ENCODE measurements at places on chromosomes 16 and 17.

DNA sequence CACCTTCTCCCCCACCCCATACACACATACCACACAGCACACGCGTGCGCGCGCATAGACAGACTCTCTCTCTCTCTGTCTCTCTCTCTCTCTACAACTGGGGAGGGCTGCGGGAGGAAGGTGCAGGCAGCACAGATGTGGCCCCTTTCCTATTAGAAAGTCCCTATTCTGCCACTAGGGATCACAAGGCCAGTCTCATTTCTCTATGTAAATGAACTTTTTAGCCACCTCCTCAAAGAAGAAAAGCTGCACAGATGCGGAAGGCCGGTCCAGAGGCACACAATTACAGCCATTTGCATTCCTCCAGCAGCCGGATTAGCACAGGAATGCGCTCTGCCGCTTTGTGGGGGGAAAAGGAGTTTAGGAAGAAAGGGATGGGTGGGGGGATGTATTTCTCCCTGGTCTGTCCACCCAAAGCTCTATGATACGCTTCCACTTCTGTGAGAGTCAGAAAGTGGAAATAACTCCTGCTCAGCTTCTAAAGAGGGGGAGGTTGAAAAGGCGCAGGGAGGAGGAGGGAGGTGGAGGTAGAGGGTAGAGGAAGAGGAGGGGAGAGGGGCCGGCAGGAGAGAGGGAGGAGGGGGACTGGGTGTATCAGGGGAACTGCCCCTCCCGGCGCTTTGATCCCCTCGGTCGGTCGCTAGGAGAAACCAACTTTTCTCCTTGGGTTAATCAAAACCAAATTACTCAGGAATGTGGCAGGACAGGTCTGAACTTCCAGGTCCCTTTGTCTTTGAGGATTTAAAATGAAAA lies 11.7 kb downstream of the ZFHX3 start:
- no peak for DNase-seq

GRCh38 chr16:56295739-56296527 lies 104.6 kb downstream of the GNAO1 start:
- no peak for DNase-seq

GRCh38 chr17:31580706-31581490 lies 189.4 kb downstream of the RAB11FIP4 start:
- DNase-seq, result peak; percentile 79

- no peak for DNase-seq
These were observed 566.2 kb upstream of the ZFHX3 start for GRCh38 chr16:73614131-73614530.

GRCh38 chr17:46995841-46996571 lies 17.0 kb upstream of the RPRML start:
- DNase-seq, result peak; percentile 79

GRCh38 chr16:66088681-66089080 lies 277.8 kb upstream of the CDH5 start:
- no peak for DNase-seq

DNA sequence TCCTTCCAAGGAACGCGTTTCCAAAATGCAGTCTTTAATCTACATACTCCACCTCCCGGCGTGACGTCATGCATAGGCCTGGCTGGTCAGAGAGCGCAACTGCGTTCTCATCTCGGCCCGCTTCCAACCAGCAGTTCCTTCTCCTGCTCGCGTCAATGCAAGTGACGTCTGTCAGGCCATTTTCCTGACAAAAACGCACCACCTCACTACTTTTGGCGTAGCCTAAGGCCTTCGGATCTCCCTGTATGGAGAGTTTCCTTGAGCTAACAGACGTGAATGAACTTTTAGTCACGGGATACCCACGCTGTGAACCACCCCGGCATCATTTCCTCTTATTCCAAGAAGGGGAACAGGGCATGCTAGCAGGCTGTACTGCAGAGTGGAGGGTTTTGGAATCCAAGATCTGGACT lies 25.0 kb downstream of the TEX14 start:
- DNase-seq, result peak; percentile 87

GRCh38 chr17:45948498-45948880 lies 50.6 kb upstream of the STH start:
- no peak for DNase-seq

GRCh38 chr16:55572439-55572838 lies 6.0 kb downstream of the CAPNS2 start:
- DNase-seq, result peak; percentile 77

DNA sequence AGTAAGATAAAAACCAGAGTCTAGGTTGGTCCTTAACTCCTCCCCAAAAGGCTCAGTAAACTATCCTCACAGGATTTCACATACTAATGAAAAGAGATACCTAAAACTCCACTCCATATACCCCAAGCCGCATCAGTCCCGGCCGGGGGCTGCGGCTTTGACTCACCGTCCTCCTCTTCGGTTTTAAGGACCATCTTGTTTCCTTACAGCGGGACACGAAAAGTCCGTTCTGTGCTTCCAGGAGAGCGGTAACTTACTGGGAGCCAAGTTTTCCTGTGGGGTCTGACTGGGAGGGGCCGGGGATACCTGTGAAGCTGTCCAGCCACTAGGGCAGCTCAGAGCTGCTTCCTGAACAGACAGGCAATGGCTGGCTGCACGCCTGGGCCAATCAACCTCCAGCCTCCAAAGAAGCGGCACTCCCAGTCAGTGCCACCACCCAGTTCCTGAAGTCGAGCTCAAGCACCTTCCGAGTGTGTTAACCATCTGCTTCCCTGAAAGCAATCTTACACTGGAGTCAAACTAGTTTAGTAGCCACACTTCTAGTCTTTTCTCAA lies 45.5 kb downstream of the CYTH1 start:
- peak; percentile 92 for DNase-seq

DNA sequence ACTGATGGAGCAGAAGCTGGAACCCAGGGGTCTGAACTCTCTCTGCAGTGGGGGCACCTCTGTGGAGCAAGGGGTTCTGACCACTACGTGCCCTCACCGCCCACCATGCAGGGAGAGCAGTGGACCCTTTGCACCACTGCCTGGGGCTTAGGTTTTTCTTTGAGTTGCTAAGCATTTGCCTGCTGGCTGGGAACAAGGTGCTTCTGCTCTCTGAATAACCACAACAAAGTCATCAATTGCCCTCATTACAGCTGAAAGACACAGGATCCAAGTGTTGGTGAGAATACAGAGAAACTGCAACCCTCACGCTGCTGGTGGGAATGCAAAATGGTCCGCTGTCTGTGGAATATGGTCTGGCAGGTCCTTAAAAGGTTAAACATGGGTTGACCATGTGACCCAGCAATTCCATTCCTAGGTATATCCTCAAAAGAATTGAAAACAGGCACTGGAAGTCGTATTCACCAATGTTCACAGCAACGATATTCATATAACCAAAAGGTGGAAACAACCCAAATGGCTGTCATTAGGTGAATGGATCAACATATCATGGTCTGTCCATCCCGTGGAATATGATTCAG lies 22.8 kb downstream of the NLRC3 start:
- no peak for DNase-seq

GRCh38 chr17:7867881-7868329 lies 10.1 kb downstream of the CYB5D1 start:
- DNase-seq, result peak; percentile 90

DNA sequence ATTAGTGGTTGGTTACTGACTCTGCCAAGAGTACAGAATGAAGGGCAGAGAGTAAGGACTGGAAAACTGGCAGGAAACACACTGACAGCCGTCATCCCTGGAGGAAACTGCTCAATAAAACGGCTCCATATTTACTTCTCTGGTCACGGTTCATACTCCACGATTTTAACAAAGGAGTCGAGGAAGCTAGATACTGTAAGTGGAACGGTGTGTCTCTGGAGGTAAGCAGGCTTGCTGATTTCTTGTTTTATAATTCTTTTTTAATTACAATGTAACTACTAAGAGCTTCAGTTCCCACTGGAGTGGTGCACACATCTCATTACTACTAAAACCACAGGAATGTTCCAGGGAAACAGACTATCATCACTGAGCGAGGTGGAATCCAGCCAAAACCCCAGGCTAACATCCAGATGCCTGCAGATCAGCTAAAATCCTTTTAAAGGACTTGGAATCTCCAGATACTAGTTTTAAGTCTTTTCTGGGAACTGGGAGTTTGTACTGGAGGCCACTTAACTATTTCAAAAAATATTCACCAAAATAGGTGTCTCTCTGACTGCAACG lies 17.8 kb downstream of the SERPINF1 start:
- peak; percentile 83 for DNase-seq

DNA sequence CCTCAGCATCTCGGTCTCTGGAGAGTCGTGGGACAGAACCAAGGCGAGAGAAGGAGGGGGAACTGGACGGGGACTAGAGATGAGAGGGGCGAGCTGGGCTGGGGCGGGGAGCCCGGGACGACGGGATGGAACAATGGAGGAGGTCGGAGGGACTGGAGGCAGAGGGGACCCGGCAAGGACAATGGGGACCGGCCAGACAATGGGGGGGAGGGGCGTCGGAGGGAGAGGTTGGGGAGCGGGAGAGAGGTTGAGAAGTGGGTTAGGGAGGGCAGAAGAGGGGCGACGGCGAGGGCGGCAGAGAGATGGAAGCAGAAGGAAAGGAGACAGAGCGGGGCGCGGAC lies 719 bp downstream of the NGFR start:
- no peak for DNase-seq

GRCh38 chr17:50151041-50151936 lies 812 bp upstream of the PPP1R9B start:
- DNase-seq, result peak; percentile 67

- no peak for DNase-seq
These were observed 39.4 kb downstream of the ATP2C2 start for GRCh38 chr16:84407588-84408313.

- no peak for DNase-seq
These were observed 806 bp downstream of the MRM1 start for GRCh38 chr17:36602030-36602748.

DNA sequence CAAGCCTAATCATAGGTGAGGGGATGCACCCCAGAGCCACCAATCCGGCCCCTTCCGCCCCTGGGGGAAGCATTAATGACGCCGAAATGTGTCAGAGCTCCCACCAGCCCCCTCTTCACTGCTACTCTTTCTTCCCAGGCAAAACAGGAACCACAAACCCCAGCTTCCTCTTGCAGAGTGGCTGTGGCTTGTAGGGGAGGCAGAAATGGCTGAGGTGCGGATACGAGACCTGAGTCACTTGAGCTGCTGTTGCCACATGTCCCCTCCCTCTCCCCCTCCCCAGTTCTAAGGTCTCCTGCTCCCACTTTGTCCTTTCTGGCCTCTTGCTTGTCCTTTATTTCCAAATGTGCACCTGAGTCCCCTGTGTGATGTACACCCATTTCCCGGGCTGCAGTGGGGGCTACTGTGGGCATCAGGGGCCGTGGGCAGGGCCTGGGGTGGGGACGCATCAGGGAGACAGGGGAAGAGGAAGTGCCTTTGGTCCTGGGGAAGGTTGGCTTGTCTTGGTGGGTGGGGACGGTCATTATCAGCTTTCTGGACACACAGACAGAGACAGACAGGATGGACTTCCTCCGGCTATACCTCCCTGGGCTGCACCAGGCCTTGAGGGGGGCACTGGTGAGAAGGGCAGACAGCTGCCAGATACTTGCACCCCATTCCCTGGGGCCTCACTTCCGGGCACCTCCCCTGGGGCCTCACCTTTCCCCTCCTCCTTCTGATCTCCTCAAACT lies at the start of gene APOBR:
APOBR (plus strand) TSS at position 523 of the 731 bp plus-strand sequence; CDS start at position 562, 39 bp downstream.
- DNase-seq, result no peak

- DNase-seq, result no peak
These were observed 52.0 kb upstream of the IRX6 start for GRCh38 chr16:55271945-55272513.

GRCh38 chr17:33115366-33115765 lies 123.7 kb downstream of the SPACA3 start:
- no peak for DNase-seq

- DNase-seq, result no peak
These were observed 19.3 kb upstream of the CA4 start for GRCh38 chr17:60130466-60130865.

- DNase-seq, result no peak
These were observed 70.7 kb downstream of the RBFOX3 start for GRCh38 chr17:79539944-79540705.

- peak; percentile 87 for DNase-seq
These were observed 4.0 kb downstream of the RNF222 start for GRCh38 chr17:8393470-8394231.

DNA sequence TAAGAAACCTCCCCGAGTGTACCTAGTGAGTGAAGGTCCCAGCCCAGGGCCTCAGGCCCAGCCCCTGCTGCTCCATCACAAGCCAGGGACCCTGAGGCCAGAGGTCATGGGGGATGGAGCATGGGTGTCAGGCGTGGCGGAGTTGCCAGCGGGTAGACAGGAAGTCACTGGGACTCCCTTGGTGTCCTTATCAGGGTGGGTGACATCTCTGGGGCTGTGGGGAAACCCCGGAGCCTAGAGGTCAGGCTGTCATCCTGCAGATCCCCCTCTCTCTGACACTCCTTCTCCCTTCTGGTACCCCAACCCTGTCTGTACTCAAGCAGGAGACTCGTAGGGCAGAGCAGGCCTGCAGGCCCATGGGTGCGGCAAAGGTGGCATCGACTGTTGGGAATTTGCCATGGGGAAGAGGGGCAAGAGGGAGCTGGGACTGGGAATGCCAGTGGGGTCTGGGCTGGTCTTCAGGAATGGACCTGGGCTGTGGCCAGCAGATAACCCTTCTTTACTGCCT lies 10.8 kb upstream of the ADGRG1 start:
- DNase-seq, result no peak

DNA sequence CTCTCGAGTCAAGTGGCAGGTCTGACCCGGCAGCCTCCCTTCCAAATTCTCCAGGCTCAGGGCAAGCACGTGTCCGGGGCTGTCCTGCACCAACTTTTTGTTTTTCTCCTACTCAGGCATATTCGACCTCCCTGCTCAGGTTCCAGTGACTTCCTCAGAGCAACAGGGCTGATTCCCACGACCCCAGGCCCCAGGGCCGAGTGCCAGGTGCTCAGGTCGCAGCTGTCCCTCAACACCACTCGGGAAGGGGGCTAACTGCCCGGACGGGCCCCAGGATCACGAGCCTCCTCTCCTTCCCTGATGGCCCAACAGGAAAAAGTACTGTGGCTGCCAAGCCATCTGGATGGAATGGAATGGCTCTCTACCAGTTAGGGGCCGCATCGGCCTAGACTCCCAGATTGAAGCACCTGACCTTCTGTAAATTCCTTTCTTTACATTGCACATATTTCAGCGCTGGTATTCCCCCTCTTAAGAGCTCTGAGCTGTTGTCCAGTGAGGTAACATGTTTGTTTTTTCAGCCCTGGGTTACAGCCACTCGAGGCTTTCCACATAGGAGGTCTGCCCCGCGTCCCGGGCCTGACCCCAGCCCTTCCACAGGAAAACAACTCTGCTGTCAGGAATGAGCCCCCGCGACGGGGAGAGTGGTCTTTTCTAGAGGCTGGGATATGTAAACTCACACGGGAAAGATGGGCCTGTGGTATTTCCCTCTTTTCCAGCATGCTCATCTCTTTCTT lies 25.0 kb downstream of the NXN start:
- DNase-seq, result no peak

All from bronchial epithelial cell (primary cell).